ENCODE measurements at places on chromosomes 3 and 15.

- no peak for DNase-seq
Observed at GRCh38 chr3:108235290-108235689, 13.1 kb upstream of the IFT57 start.

- DNase-seq = no peak
Observed at GRCh38 chr3:50124800-50125178, 30.3 kb upstream of the SEMA3F start.

- no peak for DNase-seq
Observed at GRCh38 chr3:46719044-46719565, 1.4 kb upstream of the PRSS50 start.

DNA sequence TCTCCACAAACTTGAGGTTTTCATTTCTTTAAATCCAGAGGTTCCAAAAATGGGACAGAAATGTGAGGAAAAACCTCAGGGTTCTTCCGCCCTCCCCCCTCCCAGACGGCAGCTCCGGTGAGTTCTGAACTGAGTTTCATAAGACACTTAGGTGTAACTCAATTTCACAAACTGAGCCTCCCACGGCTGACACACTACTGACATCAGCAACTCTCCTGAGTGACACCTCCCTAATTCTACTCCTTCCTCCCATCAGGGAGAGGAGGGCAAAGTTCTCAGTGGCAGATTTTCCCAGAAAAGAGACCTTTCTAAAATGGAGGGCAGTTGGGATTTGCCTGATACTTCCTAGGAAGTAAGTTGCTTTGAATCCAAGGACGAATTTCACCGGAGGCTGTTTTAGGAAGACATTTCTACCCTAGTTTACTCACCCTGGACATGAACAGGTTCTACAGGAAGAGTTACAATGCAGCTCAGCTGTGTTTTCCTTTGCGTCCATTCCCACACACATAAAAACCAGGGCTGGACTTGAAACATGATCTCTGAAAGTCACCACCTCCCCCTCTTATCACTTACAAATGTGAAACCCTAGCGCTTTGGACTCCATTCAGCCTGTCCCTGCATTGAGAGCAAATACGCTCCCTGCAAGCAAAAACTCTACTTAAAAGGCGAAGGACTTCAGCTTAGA lies 78.1 kb upstream of the LMOD3 start:
- peak; percentile 50 for DNase-seq

DNA sequence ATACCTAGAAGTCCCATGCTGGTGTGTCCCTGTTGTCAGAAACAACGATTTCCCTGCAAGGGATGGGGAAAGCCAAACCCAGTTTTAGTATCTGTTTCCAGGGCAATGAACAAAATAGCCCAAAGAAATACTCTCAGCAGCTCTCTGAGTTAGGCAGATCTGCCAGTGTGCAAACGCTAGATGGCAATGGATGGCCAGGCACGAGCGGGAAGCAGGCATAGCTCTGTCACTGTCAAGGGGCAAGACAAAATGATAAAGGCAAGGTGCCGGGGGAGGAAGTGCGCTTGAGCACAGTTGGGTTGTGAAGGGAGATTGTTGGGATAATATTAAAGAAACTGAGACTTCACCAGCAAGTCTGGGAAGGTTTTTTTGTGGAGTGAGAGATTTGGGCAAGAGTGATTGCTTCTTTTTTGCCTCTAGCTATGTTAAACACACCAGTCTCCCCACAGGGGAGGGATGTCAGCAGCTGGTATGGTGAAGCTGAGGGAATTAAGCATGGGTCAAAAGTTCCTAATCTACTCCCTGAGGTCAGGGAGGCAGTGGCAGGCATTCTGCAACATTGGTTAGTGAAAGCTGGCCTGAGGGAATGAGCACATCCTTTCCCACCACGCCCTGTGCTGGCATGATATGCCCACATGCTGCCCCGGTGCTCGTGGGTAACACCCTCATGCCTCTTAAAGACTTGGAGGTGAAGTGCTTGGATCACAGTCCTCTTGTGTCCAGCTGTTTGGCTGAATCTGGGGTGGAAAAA lies 117.5 kb downstream of the PDCD6IP start:
- DNase-seq = no peak

GRCh38 chr15:69304182-69304545 lies 5.5 kb downstream of the PAQR5 start:
- DNase-seq = no peak

- DNase-seq = no peak
Observed at GRCh38 chr3:169610888-169611291, 52.6 kb downstream of the MECOM start.

DNA sequence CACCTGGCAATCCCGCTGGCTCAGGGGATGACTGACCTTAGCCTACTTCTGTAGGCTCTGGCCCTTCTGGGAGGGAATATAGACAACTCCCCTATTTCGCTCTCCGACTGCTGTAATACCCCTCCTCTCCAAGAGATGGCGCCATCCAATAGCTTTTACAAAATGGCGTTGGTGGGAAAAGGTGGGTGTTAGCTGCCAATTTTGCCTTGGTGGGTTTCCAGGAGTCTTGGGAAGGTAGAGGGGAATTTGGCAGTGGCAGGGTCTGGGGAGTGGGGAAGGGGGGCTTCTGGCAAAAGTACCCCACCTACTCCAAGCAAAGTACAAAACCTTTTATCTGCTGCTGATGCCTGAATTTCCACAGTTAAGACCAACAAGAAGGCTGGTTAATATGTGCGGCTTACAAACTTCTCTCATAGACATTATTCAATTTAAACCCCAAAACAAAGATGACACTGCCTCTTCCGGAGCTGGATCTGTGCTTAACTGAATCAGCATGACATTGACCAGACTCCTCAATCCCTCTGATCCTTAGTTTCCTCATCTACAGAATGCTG lies 62.1 kb downstream of the RASGRF1 start:
- DNase-seq = no peak

DNA sequence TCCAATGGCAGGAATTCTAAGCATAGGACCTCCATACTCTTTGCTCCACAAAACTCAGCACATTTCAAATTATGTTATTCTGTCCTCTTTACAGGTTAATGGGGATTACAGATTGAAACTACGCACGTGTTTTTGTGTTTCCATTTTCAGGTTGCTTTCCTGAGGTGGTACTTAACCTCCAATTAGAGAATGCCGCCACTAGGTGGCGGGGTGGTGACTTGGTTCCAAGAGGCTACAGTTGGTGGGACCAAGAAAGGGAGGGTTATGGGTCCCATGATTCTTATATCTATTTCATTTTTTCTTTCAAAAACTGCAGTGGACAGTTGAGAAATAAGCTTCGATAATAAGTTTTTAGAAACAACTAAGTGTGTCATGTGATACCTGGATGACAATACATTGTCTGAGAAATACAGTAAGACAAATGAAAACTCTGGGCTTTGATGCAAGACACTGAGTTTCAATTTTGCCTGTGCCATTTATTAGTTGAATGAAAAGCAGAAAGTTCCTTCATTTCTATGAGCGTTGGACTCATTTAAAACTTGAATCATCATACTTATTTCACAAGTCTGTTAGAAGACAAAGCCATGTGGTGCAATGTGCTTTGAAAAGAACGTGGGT lies 539.0 kb downstream of the FGF12 start:
- DNase-seq = peak; percentile 27

GRCh38 chr15:83845230-83845629 lies 191.3 kb downstream of the ADAMTSL3 start:
- no peak for DNase-seq

DNA sequence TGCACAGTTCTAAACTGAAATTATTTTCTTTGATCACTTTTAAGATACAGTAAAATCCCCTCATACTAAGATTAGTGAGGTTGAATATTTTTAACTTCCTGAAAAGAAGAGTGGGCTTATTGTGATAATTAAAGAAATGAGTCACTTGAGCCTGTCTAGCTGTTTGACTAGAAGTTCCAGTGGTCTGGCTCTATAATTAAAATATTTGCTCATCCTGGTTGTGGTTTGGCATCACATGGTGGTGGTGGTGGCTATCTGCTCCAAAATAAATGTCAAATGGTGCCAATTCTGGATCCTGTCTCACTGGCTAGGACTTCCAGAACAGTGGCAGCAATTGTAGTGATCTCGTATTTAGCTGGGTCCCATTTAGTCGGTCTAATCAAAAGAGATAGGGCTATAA lies 8.6 kb upstream of the TEX9 start:
- no peak for DNase-seq

GRCh38 chr15:64642875-64643274 lies 132.5 kb downstream of the RBPMS2 start:
- DNase-seq = no peak

DNA sequence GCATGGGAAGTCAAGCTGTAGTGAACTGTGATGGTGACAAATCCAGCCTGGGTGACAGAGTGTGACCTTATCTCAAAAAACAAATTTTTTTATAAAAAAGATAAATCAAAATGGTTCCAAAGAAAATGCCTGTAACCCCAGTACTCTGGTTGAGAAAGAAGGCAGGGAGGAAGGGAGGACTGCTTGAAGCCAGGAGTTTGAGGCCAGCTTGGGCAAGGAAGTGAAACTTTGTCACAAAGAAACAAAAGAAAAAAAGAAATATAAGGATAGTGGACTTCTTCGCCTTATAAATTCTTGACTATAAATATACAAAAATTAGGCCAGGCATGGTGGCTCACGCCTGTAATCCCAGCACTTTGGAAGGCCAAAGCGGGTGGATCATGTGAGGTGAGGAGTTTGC lies 34.1 kb downstream of the SMARCC1 start:
- DNase-seq = no peak
